ENCODE measurements at places on chromosomes 1 and 21.

- DNase-seq = no peak
Observed at GRCh38 chr1:206674745-206675175, 9.9 kb upstream of the MAPKAPK2 start.

GRCh38 chr1:204426035-204426436 lies 14.4 kb upstream of the PPP1R15B start:
- no peak for DNase-seq

DNA sequence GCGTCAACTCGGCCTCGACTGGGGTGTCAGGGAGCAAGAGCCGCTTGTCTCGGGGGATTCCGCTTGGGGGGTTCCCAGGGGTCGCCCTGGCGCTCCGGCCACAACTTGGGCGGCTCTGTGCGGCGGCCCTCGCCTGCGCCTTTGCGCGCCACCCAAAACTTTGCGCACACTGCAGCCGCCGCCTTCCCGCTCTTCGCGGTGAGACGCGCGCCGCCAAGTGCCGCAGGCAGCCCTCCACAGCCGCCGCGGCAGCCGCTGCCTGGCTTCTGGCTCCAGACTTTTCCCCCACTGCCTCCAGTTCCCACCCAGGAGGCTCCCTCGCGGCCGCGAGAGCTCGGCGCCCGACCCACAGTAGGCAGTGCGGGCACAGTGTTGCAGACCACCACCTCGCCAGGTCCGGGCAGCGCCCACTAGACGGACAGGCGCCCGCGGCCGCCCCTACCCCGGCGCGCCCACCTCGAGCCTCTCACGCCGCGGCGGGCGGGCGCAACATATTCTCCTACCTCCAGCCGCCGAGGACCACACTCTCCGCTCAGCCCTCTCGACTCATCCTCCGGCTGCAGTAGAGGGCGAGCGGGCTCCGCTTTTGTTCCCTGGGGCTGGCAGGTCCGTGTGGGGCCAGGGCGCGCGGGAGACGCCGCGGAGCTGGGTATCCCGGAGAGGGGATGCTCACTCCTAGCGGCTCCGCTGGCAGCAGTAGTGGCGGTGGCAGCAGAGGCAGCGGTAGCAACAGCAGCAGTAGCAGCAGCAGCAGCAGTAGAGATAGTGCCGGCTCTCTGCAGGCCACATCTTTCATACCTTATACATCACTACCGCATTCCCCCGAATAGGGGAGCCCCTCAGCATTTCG lies 296.6 kb downstream of the OMA1 start:
- no peak for DNase-seq

GRCh38 chr1:233389893-233390292 lies 62.4 kb downstream of the MAP3K21 start:
- DNase-seq = no peak

- no peak for DNase-seq
Observed at GRCh38 chr21:27480841-27481261, 514.0 kb upstream of the ADAMTS5 start.

- DNase-seq = no peak
Observed at GRCh38 chr21:38824124-38824822, 18.5 kb downstream of the ETS2 start.
